Choroid plexus epithelial cell (primary cell): ENCODE measurements at places on chromosomes 16 and 17.

- peak; percentile 95 for DNase-seq
These were observed 72.7 kb downstream of the ABCC1 start for GRCh38 chr16:16021988-16022682.

DNA sequence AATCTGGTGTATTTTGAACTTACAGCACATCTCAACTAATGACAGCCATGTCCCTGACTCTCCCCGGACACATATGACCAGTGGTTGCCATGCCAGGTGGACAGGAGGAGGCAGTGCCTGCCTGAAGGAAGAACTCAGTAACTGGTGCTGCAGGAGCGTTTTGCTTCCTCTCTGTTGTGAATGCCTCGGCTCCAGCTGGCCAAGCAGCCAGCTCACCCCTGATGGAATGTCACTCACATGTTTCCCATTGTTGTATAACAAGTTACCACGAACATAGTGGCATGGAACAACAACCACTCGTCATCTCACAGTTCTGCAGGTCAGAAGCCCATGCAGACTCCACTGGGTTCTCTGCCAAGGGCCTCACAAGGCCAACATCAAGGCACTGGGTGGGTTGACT is 20.1 kb upstream of the IRF8 start:
- DNase-seq: peak; percentile 67

GRCh38 chr17:2898255-2898926 is 102.2 kb downstream of the RAP1GAP2 start:
- DNase-seq: no peak

GRCh38 chr16:19066988-19067348 is 446 bp upstream of the COQ7 start:
- no peak for DNase-seq

DNA sequence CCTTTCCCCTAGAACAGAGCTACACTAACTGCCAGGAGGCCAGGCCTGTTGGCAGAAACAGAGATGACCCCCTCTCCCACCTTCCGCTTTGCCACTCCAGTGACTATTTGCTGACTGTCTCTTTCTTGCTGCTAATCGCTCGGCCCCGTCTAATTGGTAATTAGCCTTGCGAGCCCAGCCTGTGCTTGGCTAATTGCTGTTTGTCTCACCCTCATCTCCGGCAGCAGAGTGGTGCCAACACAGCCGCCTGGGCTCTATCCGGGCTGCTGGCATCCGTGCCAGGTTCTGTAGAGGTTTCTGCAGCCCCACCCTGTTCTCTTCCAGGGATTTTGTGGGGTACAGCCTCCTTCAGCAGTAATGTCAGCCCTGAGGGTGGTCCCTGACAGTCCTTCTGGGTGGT is 27.4 kb upstream of the PHB1 start:
- DNase-seq: no peak

- DNase-seq: peak; percentile 31
These were observed 91.8 kb downstream of the RGS9 start for GRCh38 chr17:65228734-65229620.

DNA sequence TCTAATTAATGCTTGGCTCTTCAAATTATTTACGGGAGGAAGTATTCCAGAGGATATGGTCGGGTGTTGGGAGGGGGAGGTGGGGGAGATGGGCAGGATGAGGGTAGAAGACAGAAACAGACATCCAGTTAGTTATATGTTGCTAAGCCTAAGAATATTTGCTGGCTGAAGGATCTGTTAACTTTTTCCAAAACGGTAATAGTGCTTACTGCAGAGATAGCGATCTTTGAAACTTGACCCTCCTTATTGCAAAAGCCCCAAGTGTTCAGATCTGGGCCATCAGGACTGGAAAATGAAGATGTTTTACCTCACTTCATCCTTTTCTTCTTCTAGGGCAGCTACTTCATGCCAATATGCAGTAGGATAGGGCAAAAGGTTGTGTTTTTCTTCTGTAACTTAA is 27.0 kb upstream of the MMD start:
- peak; percentile 88 for DNase-seq

DNA sequence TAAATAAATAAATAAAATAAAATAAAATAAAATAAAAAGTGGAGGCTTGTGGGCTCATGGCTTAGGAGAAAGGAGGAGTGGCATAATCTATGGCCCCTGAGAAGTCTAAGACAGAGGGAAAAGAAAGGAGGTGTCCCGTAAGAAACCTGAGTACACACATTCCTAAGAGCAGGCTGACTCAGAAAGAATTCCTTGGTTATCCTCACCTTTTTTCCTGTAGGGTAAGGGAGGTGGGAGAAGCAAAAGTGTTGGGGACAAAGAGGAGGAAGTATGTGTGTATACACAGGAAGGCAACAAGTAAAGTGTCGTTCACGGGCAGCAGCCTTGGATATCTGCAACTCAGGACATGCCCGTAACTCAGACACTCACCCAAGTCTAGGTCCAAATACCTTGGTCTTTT is 29.3 kb downstream of the MARF1 start:
- no peak for DNase-seq

GRCh38 chr17:46958041-46958591 is 20.9 kb downstream of the RPRML start:
- no peak for DNase-seq

- peak; percentile 61 for DNase-seq
These were observed 26.6 kb downstream of the MRC2 start for GRCh38 chr17:62653826-62654761.

GRCh38 chr17:29451121-29451742 is 61.1 kb downstream of the TAOK1 start:
- peak; percentile 43 for DNase-seq

DNA sequence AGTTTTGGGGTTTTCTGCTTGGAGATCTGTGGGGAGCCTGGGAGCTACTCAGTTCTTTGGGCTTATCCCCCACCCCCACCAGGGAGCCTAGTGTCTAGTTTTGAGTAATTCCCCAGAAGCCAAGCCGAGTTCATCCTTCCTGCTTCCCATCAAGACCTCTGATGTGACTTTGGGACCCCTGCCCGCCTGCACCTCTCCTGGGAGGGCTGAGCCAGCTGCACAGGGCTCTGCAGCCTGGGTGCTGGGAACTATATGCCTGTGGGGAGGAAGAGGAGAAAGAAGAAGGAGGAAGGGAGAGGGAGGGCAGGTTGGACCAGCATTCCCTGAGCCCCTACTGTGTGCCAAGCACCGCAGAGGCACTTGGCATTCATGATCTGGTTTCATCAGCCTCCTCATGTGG is 178.9 kb downstream of the TMEM132E start:
- no peak for DNase-seq

GRCh38 chr17:68399638-68400403 is 57.5 kb downstream of the WIPI1 start:
- peak; percentile 90 for DNase-seq

DNA sequence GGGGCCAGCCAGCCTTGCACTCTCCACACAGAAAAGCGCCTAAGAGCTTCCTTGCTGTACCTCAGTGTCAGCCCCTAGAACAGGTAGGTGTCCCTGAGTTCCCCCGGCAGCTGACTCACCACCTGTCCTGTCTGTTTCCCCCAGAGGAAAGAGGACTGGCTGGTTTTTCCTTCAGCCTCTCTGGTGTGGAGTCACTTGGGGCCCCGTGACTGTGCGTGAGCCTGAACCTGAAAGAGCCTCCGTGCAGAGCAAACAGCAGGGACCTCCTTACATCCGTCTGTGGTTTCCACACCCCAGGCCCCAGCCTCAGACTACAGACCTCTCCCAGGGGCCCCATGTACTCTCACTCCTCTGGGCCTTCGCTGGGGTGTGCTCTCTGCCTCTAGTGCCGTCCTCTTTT is 87.8 kb downstream of the GNAO1 start:
- DNase-seq: no peak

DNA sequence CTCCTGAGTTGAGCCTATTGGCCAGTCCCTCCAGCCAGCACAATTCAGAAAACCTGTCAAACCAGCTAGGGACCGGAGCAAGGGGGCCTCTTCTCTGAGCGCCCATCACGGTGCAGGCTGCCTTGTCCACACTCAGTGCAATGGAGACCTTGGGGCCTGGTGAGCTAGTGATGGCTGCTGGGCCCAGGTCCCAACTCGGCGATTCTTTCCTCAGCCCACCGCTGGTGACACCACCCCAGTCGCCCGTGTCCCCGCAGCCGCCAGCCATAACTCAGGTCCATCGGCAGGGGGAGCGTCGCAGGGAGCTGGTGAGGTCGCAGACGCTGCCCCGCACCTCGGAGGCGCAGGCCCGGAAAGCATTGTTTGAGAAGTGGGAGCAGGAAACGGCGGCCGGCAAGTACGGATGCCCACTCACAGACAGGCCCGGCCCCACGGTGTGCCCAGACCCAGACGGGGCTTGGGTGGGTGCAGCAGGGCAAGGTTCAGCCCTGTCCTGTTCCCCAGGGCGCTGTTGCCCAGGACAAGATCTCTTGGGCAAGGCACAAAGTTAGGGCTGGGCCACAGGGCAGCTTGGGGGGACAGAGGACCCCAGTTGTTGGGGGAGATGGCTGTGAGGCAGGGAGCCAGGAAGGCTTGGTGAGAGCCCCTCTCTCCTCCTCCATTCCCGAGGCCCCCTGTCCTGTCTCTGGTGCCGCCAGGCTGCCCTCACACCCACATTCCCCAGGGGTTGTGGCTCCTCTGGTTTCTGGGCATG is 10.8 kb downstream of the SMTNL2 start:
- DNase-seq: no peak

DNA sequence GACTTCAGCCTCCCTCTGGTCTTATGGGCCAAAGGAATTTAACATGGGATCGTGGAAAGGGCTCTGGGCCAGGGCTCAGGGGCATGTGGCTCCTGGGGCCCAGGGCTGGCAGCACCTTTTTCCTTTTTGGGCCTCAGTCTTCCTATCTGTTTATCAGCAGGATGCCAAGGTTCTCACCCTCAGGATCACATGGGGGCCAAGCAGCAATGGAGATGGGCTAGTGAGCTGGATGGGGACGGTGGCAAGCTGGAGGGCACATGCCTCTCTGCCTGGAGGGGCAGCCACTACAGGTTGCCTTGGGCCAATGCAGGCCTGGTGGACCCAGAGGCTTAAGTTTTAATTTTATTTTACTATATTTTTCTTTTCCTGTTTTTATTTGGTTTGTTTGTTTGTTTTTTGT is 95.4 kb downstream of the CYLD start:
- no peak for DNase-seq

GRCh38 chr17:7703584-7704479 is 1.2 kb upstream of the EFNB3 start:
- DNase-seq: peak; percentile 72

- no peak for DNase-seq
These were observed 13.6 kb downstream of the CHD9 start for GRCh38 chr16:53068423-53068833.

GRCh38 chr17:13967416-13967815 is 101.9 kb upstream of the COX10 start:
- no peak for DNase-seq

DNA sequence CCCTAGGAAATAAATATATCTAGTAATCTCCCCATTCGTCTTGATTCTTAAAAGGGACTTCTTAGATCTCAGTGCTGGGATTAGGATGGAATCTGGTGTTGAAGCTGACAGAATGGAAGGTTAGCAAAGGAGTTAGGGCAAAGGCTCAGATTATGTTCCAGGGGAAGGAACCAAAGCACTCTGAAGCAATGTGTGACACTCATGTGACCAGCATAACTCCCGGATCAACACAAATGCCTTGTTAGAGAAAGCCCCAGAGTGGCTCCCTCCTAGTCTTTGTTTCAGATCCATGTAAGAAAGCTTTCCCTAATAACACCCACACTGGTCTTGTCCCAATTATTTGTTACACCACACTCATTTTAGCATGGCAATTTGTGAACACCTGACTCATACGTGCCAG is 62.6 kb upstream of the ERN1 start:
- DNase-seq: no peak

DNA sequence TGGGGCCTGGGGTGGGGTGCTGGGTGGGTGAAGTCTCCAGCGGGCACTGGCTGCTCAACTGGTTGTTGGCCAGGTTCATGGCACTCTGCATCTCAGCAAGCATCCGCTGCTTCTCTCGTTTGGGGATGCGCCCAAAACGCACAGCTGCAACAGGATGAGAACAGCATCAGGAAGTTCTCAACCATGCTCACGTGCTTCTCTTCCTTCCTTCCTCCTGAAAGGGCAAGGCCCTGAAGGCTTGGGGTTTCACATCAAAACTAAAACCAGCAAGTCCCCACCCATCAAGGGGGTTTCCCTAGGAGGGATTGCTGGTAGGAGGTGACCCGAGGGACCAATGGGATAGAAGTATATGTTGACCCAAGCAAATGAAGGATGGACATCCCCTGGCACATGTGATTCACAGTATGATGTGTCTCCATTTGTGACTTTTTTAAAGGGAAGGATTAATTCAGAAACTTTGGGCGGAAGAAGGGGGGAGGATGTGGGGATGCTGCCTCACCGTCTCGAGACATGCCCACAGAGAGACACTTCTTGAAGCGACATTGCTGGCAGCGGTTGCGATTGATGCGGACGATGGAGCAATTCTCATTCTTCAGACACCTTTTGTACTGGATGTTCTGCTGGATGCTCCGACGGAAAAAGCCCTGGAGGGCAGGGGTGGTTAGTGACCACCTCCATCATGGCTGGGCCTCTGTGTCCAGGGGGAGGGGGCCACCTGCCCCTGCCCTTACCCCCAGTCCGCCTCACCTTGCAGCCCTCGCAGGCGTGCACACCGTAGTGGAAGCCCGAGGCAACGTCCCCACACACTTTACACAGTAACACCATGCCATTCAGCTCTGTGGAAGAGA is 4.2 kb downstream of the NR1D1 start:
- peak; percentile 34 for DNase-seq

DNA sequence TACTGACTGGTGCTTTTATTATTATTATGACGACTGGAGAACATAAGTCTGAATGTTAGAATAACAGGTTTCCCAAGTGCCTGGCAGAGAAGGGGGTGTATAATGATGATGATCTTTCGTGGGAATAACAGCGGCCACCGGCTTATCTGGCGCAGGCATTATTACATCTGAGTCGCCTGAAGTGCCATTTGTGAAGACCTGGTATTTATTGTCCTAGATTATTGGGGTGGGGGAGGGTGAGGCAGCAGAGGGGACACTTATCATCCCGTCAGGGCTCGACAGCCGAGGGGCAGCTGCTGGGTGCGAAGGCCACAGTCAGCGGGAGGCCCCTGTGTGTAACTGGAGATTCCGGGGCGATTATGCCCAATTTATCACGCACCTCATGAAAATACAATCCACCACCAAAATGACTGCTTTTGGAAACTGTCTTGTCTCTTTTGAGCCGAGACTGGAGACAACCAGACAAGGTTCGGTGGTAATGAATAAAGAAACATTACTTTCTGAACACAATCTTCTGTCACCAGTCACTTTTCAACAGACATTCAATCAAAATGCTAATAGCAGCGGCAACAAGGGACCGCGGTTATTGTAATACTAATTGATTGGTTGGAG is 199.3 kb downstream of the CCDC182 start:
- no peak for DNase-seq

- DNase-seq: peak; percentile 15
These were observed 41.3 kb downstream of the GPRC5B start for GRCh38 chr16:19843371-19843770.

DNA sequence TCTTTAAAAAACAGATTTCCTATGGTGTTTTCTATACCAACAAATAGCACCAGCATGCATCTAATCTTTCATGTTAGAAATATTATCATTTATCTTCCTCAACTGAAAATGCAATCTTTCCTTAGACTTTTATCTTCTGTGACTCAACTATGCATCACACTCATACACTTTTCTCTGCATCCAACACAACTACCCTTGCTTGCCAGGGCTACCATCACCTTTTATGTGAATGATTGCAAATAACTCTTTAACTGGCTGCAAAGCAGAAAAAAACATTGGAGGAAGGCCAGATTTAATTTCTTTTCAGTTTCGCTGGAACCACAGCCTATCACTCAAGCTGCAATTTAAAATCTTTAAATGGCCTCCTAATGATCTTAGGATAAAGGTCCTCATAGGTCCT is 212.9 kb downstream of the CDH8 start:
- DNase-seq: no peak
